ENCODE measurements at places on chromosomes 1 and 21.

- no peak for DNase-seq
Observed at GRCh38 chr1:226990133-226990716, 50.1 kb downstream of the COQ8A start.

GRCh38 chr21:19999369-20000272, 998.6 kb upstream of the NCAM2 start:
- DNase-seq, result no peak

GRCh38 chr21:28439251-28439650, 553.4 kb downstream of the LTN1 start:
- no peak for DNase-seq

DNA sequence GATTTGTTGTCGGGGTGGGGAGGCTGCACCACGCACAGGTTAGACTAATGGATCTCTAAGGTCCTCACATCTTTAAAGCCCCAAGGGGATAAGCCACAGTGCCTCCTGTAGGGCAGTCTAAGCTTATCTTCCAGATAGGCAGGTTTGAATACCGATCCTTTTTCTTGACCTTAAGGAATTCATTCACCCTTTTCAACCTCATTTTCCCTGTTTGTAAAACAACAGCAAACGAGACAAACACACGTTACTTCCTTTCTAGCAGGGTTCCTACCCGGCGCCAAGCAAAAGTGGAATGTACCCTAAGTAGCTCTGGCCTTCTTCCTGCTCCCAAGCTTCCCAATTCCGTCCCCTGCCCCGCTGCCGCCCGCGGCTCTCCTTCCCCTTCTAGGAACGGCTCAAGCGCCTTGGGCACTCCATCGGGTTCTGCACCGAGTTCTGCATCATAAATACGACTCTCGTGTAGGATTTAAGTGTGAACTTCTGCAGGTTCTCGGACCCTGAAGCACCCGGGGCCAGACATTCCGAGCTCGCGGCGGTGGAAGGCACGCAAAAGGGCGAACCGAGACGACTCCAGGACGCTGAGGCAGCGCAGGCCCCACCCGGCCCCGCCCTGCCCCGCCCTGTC, 548 bp upstream of the CDC20 start:
- DNase-seq, result no peak

DNA sequence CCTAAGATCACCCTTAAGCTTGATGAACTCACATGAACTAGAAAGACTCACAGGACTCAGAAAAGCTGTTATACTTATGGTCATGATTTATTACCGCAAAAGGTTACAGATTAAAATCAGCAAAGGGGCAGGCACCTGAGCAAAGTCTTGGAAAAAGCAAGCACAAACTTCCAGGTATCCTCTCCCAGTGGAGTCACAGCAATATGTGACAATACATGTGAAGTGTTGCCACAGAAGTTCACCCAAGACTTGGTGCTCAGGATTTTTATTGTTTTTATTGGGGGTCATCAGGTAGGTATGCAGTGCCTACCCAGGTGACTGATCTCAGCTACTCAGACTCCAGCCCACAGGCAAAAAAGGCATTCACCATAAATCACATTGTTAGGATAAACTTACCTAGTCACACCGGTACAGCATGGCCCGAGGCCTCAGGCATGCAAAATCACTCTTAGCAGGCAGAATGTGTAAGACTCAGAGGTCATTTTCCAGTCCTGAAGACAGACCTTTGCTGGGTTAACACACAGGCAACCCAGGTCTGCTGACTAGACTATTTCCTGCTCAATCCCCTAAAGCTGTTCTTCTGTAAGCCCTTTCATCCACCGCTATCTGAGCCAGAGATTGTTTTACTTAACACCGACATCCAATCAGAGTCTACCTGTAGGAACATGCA, 55.6 kb downstream of the SSX2IP start:
- no peak for DNase-seq

GRCh38 chr1:168261390-168261789, 19.3 kb upstream of the TBX19 start:
- DNase-seq, result no peak

GRCh38 chr1:58855274-58856165, 71.7 kb upstream of the JUN start:
- no peak for DNase-seq
